ENCODE measurements at places on chromosomes 3 and 15.

GRCh38 chr15:100771746-100772145 lies 107.9 kb upstream of the ALDH1A3 start:
- no peak for DNase-seq

DNA sequence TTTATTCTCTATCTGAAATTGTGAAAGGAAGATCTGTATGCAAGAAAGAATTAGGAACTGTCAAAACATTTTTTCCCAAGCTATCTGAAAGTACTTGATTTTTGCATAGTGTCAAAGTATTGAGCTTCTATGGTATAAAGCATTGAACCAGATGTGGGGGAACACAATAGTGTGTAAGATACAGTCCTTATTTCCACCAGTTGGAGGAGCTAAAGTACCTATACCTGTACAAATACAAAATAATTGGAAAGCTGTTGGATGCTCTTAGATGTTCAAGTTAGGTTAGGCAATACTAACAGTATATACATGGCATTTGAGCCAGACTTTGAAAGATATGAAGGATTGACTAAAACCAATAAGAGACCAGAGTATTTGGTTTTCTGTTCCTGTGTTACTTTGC lies 148.4 kb downstream of the B3GALNT1 start:
- DNase-seq = no peak

GRCh38 chr3:13515786-13516759 lies 32.9 kb upstream of the FBLN2 start:
- DNase-seq = no peak

- no peak for DNase-seq
Measured at GRCh38 chr15:70879401-70879800, 12.8 kb downstream of the THAP10 start.

- DNase-seq = no peak
Measured at GRCh38 chr3:48372862-48373435, 930 bp downstream of the FBXW12 start.

DNA sequence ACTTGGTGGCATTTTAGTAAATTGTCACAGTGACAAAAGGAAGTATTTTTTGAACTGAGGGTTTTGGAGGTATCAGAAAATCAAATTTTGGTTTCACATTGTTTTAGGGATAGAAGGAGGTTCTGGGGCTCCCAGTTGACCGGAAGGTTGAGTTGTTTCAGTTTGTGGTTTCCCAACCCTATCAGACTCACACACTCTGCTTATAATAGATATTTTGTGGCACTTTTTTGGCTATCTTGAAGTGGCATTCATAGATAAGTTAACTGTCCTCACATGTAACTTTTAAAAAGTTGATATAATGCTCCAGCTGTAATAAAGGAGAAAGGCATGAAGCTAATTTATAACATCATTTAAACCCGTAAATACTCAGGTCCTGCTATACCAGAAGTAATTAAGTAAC lies 12.8 kb downstream of the ARMC8 start:
- no peak for DNase-seq

DNA sequence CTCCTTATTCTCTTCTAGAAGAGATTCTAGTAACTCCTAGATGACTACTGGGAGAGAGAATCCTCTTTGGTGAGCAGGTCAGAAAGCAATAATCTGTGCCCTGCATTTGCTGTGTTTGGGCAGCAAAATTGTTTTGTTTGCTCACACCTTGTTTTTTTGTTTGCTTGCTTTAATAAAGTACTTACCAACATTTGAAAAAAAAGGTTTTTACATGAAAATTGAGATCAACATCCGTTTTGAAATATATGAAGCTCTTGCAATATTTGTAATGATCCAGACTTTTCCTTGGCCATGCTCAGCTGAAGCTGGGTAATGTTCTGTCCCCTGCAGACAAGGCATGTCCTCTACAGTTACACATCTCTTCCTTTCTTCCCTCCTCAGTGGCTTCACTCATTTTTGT lies 62.2 kb downstream of the DIPK2A start:
- no peak for DNase-seq

- no peak for DNase-seq
Measured at GRCh38 chr3:173862701-173863100, 465.2 kb downstream of the NLGN1 start.

GRCh38 chr3:71355037-71355436 lies 228.5 kb downstream of the FOXP1 start:
- DNase-seq = no peak

GRCh38 chr15:76756381-76756780 lies 148.8 kb downstream of the SCAPER start:
- DNase-seq = no peak

DNA sequence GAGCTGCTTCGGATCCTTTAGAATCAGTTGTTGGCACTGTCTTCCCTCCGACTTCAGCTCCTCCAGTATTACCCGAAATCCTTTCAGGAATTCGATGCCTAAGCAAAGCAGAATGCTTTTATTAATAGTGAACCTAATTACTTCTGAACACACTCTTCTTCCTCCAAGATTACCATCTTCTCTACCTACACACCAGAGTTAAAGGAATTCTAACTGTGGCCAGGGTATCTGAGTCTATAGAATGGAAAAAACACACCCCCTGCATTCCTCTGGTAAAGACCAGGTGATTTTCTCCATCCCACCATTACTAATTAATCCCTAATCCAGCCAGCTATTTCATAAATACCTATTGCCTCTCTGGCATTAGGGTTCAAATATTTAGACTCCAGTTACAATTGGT lies 49.8 kb downstream of the SPATA12 start:
- DNase-seq = no peak

DNA sequence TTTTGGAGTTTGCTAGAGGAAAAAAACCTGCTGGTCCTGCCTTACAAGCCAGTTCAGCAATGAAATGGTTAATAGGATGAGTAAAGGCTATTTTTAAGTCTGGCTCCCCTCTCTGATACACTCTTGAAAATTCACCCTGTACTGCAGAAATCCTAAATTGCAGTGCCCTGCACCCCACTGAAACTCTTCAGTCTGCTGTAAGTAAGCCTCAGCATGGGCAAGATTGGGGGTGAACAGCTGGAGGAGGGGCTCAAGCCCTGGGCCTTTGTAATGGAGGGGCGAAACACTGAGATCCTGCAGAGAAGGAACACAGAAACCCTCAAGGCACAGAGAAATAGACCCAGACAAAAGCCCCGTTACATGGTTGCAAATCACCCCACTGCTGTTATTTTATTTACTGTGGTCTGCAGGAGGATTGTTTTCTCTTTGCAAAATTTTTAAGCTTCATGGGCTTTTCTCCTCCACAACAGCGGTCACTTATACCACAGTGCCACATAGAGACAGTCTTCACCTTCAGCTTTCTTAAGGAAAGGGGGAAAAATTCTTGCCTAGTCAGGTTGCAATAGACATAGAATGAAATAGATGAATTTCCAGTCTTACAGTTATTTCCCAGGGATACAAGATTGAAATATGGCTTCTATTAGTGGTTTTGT lies 45.0 kb downstream of the SOX2 start:
- DNase-seq = no peak

DNA sequence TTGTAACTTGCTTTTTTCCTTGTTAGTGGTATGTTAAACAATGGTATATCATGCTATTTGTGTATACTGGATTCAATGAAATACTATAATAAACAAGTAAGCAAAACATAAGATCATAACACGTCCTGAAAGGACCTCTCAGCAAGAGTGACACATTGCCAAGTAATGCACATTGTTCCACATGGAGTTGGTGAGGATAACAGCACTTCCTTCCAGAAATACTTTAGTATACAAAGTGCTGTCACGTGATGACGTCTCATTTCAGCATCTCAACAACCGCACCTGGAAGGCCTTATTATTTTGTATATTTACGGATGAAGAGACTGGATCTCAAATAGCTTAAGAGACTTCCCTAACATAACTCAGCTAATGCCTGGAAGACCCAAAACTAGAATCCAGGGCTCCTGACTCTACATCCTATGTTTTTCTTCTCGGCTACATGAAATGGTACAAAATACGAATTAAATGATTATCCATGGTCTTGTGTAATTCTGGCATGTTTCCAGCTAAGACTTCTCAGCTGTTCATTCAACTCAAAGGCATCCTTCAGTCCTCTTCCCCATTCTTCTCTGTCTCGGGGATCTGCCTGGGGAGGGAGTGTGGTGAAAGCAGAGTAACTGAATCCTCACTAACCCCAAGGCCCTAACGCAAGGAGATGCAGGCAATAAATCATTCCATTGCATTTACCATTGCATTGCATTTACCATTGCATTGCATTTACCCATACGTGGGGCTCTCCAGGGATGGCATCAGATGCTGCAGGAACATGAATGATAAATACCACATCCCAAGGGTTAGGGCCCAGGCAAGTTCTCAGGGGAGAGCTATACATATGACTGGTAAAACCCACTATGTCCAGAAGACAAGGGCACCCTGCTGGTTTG lies 79.2 kb downstream of the LIPC start:
- no peak for DNase-seq

DNA sequence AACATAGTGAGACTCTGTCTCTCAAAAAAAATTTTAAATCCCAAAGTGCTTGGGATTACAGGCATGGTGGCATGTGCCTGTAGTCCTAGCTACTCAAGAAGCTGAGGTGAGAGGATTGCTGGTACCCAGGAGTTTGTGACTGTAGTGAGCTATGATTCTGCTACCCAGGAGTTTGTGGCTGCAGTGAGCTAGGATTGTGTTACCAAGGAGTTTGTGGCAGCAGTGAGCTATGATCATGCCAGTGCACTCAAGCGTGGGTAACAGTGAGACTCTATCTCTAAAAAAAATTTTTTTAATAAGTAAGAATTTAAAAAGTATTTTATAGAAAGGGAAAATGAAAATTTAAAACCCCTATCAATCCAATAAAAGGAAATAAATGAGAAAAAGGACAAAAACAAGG lies 69.5 kb downstream of the FAIM start:
- DNase-seq = no peak

- DNase-seq = no peak
Measured at GRCh38 chr3:177154733-177155132, 42.5 kb downstream of the TBL1XR1 start.

GRCh38 chr3:54849360-54849759 lies 78.5 kb downstream of the LRTM1 start:
- no peak for DNase-seq

- no peak for DNase-seq
Measured at GRCh38 chr15:96343113-96344059, 12.9 kb downstream of the NR2F2 start.

DNA sequence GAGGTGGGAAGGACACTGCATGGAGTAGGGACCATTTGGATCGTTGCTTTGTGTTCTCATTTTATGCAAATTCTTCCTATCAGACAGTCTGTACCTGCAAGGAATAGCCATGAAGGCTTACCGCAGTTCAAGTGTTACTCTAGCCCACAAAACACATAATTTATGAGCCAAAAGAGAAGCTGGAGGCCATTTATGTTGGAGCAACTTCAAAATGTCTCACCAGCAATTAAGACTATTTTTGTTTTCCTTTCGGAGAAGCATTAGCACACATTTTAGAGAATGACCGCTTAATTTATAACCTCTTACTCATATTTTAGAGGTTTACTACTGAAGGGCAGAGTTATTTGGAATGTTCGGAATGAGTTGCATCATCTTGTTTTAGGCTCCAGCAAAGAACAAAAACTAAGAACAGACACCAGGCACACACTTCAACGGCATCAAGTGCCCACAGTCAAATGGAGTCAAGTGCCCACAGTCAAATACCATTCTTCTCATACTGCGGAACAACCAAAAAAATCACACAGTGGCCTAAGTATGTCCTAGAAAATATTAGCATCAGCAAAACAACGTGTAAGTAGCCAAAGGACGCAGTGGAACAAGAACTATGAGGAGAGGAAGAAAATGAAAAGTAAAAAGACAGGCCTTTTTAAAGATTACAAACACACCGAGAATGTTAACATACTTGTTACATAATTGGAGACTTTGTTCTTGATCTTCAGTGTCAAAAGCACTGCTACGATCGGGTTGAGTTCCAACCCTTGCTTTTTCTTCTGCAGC lies 17.5 kb upstream of the GOLGA8J start:
- no peak for DNase-seq

DNA sequence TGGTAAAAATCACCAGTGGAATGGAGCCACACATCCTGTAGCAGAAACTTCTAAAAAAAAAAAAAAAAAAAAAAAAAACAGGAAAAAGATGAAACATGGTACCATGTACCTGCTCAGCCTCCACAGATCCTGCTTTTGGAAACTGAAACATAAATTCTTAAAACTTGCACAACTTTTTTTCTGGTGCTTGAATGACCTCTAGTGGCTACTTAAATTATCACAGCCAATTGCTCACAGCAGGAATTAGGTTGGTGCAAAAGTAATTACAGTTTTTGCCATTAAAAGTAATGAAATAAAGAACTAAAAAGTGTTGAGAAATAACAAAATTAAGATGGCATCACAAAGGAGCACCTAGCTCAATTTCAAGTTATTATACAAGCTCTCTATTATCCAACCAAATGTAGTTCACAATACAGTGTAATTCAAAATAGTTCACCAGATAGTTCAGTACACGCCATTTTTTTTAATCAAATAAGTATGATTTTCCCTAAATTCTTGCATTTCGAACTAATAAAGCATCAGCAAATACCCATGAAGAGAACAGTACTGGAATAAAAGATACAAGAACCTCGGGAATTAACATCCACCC lies 80.6 kb downstream of the ULK4 start:
- DNase-seq = no peak

DNA sequence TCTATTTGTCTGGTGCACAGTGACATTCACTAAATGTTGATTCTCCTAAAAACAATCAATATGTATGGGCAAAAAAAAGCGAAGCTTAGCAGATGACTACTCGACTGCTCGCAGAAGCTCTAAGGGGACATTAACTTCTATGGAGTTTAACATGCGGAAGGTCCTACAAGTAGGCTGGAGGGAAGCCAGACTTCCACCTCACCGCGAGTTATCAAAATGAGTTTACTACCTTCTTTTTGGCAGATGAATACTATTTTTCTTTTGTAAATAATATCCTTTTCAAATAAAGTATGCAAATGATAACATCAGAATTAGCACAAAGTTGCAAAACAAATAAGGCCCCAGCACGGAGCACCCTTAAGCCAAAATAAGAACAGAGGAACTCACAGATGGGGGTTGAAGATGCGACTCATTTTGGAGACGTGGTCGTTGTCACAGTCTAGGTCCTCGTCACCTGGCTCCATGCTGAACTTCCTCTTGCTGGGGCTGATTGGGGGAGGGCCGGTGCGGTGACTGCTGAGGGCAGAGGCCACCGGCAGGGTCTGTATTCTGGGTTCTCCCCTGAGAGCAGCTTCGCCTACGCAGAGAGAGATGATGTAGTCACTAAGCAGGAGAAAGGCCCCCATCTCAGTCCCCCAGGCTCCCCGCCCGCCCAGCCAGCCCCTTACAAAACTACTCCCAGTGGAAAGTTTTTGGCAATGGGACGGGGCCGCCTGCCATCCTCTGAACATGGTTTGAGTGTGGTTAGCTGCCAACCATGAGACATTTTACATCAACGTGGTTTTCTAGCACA lies 42.1 kb downstream of the VGLL4 start:
- DNase-seq = no peak

DNA sequence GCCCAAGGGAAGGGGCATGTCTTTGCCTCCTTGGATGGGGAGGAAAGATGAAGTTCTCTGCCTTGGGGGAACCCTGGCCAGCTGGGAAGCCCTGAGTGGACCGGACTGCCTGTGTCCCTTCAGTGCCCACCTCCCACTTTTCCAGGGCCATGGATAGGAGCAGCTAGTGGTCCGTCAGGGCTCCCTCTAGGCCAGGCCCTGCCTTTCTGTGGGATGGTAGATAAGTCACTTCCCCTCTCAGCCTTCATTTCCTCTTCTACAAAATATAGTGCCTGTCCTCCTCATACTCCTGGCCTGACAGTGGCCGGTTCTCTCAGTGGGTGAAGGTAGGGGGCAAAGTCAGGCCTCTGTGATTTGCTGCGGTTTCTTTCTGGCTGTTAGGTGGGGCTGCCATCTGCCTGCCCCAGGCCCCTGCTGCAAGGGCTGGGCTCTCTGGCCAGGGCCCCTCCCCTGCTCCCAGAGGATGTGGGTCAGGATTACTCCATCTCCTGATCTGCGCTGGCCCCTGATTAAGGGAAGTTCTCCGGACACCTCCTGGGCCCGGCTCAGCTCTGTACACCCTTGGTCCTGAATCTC lies 1.4 kb downstream of the PLEKHO2 start:
- DNase-seq = no peak
